GM23338 (cell line): ENCODE measurements at places on chromosomes 2 and 18. TPM values are rescaled to one million over a fixed set of nuclear protein-coding genes. Genes with fewer than 3 reads are reported as not detected.

GRCh38 chr2:16507655-16508489 is 157.8 kb downstream of the CYRIA start:
- no peaks in the 10 kb centered on the region for H3K36me3 ChIP-seq
- H3K4me1 ChIP-seq, result peaks cover 9% of the 10 kb centered on the region
- DNase-seq, result peak; percentile 83
- H3K27ac ChIP-seq, result no peak overlapping the region

DNA sequence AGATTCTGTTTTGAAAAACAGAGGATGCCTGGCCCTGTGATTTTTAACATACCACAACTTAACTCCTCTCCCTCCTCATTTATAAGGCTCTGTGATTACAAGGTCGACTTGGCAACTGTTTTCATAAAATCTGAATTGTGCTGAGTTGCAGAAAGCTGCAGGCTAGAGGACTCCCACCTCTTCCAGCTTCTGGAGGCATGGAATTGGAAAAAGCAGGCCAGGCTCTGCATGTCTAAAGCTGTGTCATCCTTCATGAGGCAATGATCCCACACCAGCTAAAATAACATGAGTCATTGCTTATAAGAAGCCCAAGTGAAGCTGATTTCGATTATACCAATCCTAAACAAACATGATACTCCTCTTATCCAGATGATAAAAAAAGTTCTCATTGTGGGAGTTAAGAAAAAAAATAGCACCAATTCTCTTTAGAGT is 11.7 kb downstream of the ARHGAP28 start:
- no peak overlapping the region for H3K4me3 ChIP-seq
- no peak for DNase-seq
- H3K36me3 ChIP-seq, result no peaks in the 10 kb centered on the region
- peaks cover 12% of the 10 kb centered on the region; the same call in 1 of the 2 replicates for H3K4me1 ChIP-seq
- H3K27me3 ChIP-seq, result no peaks in the 10 kb centered on the region
- H3K27ac ChIP-seq, result no peak overlapping the region

DNA sequence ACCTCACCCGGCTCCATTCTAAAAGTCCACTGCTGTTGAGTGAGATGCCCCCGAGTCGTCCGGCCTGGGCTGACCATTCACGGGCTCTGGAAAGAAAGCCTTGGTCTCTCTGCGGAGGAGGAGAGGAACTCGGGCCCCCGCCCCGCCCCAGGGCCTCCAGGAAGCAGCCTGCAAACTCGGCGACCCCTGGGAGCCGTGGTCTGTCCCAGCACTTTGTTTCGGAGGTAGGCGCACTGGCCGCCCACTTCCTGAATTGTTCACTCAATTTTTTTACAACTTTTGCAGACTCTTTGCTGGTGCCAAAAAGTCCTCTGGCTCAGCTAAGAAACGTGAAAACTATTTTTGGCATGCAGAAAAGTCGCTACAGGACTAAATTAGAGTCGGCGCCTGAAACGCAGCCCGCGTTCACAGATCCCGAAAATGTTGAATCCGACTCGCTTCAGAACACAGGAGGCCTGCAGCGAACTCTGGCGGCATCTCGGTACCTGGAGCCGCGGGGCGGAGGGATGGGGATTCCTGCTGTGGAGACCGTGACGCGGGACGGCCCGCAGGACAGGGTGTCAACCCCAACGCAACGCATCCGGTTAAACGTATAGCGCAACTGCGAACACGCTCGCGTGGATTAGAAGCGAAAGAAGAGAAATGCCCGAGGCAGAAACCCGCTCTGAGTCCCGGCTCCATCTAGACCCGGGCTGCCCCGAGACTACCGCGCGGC is 1.5 kb downstream of the PXDN start:
- peak overlapping the region; percentile 92 for H3K27ac ChIP-seq
- DNase-seq, result peak; percentile 87
- H3K27me3 ChIP-seq, result peaks cover 32% of the 10 kb centered on the region
- no peaks in the 10 kb centered on the region for H3K36me3 ChIP-seq
- H3K4me3 ChIP-seq, result peak overlapping the region; percentile 94

DNA sequence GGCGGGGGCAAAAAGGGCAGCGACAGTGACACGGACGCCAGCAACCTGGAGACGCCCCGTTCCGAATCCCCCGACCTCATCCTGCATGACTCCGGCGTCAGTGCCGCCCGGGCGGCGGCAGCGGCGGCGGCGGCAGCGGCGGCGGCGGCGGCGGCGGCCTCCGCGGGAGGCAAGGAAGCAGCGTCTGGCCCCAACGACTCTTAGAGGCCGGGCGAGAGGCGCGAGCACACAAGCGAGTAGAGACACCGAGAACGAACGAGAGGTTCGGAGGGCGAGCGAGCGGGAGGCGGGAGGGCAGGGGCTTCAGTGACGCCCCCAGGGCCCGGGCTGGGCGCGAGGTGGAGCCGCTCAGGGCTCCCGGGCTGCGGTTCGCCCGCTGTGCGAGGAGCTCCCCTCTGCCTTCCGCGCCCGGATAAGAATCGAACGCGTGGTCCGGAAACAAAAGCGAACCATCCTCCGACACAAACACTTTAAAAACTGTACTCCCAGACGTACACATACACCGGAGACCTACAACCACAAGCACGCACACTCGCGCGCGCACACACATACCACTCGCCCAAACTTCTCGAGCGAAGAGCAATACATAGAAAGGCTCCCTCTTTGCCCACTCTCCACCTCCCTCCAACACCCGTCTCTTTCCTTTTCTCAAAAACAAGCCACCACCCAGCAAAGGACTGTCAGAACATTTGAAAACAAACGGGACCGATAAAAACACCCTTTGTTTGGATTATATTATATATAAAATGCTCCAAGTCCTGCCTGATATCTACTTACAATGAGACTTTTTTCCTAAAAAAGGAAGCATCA is 2.8 kb downstream of the SP9 start:
- peak; percentile 76 for DNase-seq
- H3K4me3 ChIP-seq, result peak overlapping the region; percentile 59
- no peak overlapping the region for H3K27ac ChIP-seq

DNA sequence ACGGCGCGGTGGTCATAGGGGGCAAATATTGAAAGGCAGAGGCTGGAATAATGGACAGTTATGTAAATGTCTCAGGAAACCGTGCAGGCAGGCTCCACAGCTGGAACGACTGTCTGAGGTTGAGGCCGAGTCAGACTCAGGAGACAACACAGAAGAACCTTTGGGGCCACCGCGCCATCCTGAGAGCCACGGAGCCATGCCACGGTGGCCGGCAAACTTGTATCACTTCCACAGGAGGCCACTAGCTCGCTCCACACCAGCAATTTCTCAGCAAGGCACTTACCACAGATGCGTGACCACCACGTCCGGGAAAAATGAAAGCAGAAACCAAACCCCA is 156.7 kb upstream of the SALL3 start:
- no peaks in the 10 kb centered on the region for H3K4me1 ChIP-seq
- H3K27me3 ChIP-seq, result no peaks in the 10 kb centered on the region
- no peaks in the 10 kb centered on the region for H3K36me3 ChIP-seq
- no peak overlapping the region for H3K4me3 ChIP-seq

GRCh38 chr2:152518641-152519580 is 183.9 kb downstream of the FMNL2 start:
- H3K4me3 ChIP-seq, result no peak overlapping the region
- H3K27me3 ChIP-seq, result no peaks in the 10 kb centered on the region

GRCh38 chr2:134549104-134549503 is 169.7 kb downstream of the TMEM163 start:
- no peak for DNase-seq
- no peak overlapping the region for H3K27ac ChIP-seq
- no peaks in the 10 kb centered on the region for H3K27me3 ChIP-seq
- no peak overlapping the region for H3K4me3 ChIP-seq
- H3K4me1 ChIP-seq, result no peaks in the 10 kb centered on the region

- H3K4me1 ChIP-seq, result no peaks in the 10 kb centered on the region
- H3K36me3 ChIP-seq, result no peaks in the 10 kb centered on the region
- H3K4me3 ChIP-seq, result no peak overlapping the region
- no peaks in the 10 kb centered on the region for H3K27me3 ChIP-seq
- no peak overlapping the region for H3K27ac ChIP-seq
These were observed 285.6 kb downstream of the CNTNAP5 start for GRCh38 chr2:124310671-124311070.

- H3K4me3 ChIP-seq, result no peak overlapping the region
- DNase-seq, result no peak
- H3K27me3 ChIP-seq, result no peaks in the 10 kb centered on the region
These were observed 164.5 kb downstream of the PMAIP1 start for GRCh38 chr18:60064271-60064670.

The GPR155 gene
- total RNA-seq, result 0.58 and 1.3 TPM in 2 replicates

DNA sequence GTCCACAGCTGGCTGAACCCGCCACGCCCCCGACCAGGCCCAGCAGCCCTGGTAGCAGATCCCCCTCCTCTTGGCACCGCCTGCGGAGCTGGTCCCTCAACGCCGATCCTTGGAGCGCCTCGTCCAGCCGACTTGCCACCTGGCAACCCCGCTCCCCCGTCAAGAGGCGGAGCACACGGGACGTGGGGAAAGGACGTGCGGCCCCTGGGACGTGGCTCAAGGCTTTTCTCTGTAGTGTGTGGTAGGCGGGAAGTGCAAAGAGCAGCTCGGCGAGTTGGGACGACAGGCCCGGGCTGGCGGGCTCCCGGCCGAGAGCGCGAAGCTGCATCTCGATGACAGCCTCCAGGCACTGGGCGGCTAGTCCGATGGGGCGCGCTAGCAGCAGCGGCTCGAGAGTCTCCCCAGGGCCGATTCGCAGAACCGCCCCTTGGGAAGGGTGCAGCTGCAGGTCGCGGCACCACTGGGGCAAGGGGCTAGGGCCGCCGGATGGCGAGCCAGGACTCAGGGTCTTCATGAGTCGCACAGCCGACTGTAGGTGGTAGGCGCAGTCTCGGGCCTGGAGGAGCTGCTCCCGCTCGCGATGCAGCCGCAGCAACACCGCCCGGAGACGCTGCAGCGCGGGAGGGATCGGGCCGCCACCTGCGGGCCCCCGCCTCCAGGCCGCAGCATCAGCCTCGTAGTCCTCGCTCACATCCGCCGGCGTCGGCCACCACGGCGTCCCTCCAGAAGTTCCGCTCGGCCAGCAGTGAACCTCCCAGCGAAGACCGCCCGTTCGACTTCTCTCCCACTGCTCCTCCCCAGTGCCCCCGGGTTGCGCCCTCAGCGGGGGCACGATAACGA is 617 bp downstream of the CCDC142 start:
- DNase-seq, result peak; percentile 75
- peaks cover 5% of the 10 kb centered on the region; the same call in 1 of the 2 replicates for H3K4me1 ChIP-seq
- H3K27ac ChIP-seq, result peak overlapping the region; percentile 82; the same call in 1 of the 2 replicates
- no peaks in the 10 kb centered on the region; the same call in 1 of the 2 replicates for H3K36me3 ChIP-seq

The PTGR3 gene
- total RNA-seq, result 1.5 TPM in 2 replicates

The CTDSP1 gene
- 14.8 and 21.8 TPM in 2 replicates for total RNA-seq

DNA sequence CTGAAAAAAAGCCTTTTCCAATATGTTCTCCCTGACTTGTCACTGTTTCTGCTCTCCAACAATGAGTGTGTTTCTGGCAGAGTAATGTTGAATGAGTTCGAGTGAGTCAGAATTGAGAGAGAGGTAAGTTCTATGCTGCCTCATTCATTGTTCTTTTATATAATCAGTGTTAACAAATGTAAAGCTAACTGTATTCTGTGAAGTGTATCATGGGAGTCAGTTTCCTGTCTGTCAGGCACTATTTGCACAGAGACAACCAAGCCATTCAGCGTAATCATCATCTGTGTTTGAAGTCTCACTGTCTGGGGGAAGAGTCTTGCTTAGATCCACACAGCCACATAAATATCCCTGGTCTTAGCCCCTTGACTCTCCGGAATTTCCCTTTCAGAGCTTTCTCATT is 22.0 kb upstream of the UPP2 start:
- no peaks in the 10 kb centered on the region for H3K27me3 ChIP-seq
- no peaks in the 10 kb centered on the region for H3K36me3 ChIP-seq
- DNase-seq, result no peak
- no peak overlapping the region for H3K4me3 ChIP-seq

GRCh38 chr2:18623782-18624181 is 34.4 kb upstream of the NT5C1B start:
- no peak for DNase-seq
- no peaks in the 10 kb centered on the region for H3K4me1 ChIP-seq
- no peaks in the 10 kb centered on the region for H3K36me3 ChIP-seq
- no peak overlapping the region for H3K4me3 ChIP-seq
- no peaks in the 10 kb centered on the region for H3K27me3 ChIP-seq

DNA sequence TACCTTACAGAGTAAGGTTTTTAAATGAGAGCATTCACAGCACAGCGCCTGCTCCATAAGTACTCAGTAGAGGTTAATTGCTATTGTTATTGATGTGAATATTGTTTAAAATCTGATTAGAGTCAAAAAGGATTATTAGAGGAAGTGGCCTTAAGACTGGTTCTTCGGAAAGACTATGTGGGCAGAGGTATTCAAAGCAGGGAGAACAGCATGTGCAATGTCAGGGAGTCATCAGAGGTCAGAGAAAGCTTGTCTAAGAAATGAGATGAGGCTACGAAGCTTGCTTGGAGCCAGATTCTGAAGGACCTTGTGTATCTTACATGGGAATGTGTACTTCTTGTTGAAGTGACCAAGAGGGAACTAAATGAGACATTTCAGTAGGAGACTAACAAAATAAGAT is 49.8 kb downstream of the PMS1 start:
- no peaks in the 10 kb centered on the region for H3K4me1 ChIP-seq
- no peak for DNase-seq
- no peaks in the 10 kb centered on the region for H3K36me3 ChIP-seq
- H3K27ac ChIP-seq, result no peak overlapping the region
- no peaks in the 10 kb centered on the region for H3K27me3 ChIP-seq
- H3K4me3 ChIP-seq, result no peak overlapping the region

DNA sequence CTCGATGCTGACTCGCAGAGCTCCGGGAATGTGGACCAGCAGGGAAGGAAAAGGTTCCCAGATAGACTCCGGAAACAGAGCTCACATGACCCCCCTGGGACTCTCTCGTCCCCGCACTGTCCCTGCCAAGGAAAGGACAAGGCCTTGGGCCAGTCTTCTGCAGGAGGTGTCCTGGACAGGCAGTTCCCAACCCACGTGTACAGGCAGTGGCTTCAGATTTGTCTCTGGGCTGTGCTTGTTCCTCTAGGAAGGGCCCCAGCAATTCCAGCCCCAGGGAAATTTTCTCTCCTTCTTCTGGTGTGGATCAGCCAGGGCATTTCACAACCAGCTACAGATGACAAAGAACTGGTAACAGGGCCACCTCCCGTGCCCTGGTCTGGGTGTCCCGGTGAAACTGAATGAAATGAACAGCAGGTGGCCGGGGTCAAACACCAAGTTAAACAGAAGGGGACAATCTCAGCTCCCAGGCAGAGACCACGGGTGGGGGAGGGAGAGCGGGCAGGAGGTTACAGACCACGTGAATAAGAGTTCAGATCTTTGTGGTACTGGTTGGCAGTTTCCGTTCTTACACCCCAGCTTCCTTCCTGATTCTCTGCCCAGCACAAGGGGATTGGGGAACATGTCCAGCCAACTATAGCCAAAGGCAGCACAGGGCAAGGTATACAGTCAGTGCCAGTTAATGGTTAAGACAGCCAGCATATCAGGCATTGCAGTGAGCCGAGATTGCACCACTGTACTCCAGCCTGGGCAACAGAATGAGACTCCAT is 52.2 kb upstream of the CAB39 start:
- no peaks in the 10 kb centered on the region for H3K27me3 ChIP-seq
- DNase-seq, result no peak
- no peaks in the 10 kb centered on the region for H3K36me3 ChIP-seq

The ZAP70 gene
- 0.12 and 0.42 TPM in 2 replicates for total RNA-seq

DNA sequence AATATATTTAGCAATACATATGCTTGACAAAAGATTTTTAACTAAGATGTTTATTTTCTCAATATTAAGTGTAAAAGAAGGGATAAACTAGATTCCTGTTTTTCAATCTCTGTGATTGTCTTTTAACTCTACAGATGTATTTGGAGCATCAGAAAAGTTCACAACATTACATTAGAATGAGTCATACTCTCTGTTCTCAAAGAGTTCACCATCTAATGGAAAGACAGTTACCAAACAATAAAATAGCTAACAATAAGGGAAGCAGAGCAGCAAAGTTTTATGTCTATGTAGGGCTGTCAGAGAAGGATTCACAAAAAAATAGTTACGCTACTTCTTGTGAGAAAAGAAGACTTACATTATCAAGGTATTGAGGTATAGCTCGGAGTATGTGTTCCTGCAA is 109.2 kb upstream of the MAP2 start:
- DNase-seq, result no peak
- no peak overlapping the region for H3K27ac ChIP-seq
- H3K4me3 ChIP-seq, result no peak overlapping the region
